ENCODE measurements at places on chromosomes 4 and X.

- no peak for DNase-seq
Observed at GRCh38 chrX:9340598-9341290, 124.1 kb upstream of the TBL1X start.

DNA sequence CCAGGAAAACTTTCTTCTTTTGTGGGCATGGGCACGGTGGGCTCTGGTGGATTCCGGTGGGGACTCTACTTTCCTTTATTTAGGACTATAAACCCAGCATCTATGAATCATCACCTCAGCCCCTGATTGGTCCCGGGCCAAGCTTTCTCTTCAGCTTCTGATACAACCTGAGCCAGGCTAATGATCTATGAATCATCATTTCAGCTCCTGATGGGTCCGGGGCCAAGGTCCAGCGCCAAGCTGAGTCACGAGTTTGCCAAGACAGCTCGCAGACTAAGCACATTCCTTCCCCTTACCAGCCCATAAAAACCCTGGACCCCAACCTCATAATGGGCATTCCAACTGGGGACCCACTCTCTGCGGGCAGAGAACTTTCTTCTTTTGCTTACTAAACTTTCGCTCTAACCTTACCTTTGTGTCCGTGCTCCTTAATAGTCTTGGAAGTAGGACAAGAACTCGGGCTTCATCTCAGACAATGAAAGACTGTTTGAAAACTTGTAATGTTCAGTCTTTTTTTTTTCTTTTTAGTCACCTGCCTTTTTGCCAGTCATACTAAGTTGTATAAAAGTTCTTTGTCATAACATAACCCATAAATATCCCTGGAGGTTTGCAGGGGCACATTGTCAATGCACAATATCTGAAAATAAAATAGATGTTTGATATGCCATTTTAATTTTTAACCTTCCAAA lies 904.9 kb upstream of the EPHA5 start:
- no peak for DNase-seq

GRCh38 chr4:96356591-96357370 lies 516.9 kb downstream of the PDHA2 start:
- no peak for DNase-seq

GRCh38 chrX:77453190-77453589 lies 6.0 kb downstream of the FGF16 start:
- no peak for DNase-seq

- DNase-seq = no peak
Observed at GRCh38 chrX:47222751-47223350, 4.4 kb downstream of the CDK16 start.

DNA sequence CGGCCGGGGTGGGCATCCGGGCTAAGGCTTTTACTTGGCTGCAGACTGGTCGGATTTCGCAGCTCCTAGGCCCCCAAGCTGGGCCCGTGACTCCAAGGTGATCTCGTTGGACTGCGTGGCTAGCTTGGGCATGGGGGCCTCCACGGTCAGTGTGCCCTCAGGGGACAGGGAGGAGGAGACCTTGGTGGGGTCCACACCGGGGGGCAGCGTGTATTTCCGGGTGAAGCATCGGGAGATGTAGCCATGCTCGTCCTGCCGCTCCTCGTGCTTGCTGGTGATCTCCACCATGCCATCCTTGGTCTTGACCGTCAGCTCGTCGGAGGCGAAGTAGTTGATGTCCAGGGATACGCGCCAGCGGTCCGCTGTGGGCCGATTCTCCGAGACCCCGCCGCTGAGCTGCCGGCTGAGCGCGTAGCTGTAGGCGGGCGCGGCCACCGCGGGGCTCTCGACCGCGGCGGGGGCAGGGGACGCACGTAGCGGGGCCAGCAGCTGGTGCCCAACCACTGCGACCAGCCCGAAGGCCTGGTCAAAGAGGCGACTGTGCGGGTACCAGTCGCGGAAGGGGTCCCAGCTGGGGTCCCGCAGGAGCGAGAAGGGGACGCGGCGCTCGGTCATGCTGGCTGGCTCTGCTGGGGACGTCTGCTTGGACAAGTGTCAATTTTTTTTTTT lies 881 bp upstream of the CACNA1F start:
- DNase-seq = no peak

GRCh38 chrX:16033331-16033730 lies 90.0 kb upstream of the GRPR start:
- DNase-seq = no peak

- DNase-seq = no peak
Observed at GRCh38 chrX:38081909-38082308, 75.6 kb downstream of the SYTL5 start.

DNA sequence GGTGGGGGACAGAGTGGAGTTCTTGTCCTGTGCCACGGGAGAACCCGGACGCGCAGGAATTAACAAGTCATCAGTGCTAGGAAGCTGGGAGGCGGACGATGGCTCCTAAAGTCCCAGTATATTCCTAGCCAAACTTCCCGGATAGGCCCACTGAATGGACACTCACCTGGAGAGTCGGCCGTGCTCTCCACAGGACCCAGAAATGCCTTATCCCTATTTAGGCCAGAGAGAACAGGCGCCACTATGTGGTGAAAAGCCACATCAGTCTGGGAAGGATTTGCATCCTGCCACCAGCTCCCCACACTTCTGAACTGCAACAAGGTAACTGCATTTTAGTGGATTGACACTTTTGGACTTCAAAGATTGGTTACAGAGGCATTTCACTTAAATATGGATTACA lies 1.1 kb downstream of the CFAP299 start:
- no peak for DNase-seq

- DNase-seq = no peak
Observed at GRCh38 chrX:93932471-93933220, 258.6 kb downstream of the FAM133A start.

- no peak for DNase-seq
Observed at GRCh38 chrX:30568136-30568535, 9.4 kb downstream of the TASL start.

GRCh38 chr4:124095621-124096020 lies 616.9 kb downstream of the ANKRD50 start:
- no peak for DNase-seq

DNA sequence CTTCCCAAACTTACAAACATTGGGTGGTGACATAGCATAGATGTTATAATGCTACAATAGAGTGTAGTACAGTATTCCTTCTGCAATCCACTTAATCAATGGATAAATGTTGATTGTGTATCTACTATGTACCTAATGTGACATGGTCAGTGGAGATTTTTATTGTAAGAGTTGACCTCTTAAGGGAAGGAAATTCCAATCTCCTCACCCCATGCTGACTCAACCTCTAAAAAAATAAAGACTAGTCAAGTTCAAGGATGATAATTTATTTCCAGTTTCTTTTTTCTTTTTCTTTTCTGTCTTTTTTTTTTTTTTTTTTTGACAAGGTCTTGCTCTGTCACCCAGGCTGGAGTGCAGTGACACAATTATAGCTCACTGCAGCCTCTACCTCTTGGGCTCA lies 206.5 kb upstream of the STS start:
- no peak for DNase-seq

DNA sequence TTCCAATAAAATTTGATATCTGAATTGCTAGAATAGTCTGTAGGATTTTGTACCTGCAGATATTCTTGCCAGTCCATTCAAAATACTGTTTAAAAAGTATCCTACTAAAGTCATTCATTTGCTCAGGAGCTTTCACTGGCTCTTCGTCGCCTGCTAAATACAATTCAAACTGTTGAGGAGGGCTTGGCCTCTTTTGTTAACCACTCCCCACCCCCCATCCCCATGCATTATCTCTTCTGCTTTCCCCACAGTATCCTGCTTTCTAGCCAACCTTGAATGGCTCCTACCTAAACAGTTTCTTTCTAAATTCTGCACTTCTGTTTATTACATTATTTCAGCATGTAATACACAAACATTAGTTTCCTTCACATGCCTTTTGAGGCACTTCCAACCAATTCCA lies 230.8 kb downstream of the CPE start:
- DNase-seq = no peak

DNA sequence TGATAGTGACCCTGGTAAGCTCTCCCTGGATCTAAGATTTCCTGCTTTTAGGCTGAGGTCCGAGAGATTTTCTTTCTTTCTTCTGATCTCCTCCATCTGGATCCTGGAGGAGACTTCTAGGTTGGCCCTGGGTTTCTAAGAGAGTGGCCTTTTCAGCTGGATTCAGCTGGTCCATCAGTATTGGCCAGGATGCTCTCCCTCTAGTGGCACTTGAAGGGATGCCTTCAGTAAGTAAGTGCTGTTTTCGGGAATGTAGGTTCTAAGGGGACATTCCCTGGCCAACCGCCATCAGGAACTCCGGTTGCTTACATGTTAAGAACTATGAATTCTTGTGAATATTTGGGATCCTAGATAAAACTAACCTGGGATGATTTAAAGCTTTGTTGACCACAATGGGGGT lies 56.9 kb downstream of the SERTM2 start:
- DNase-seq = no peak

- no peak for DNase-seq
Observed at GRCh38 chr4:52507774-52508173, 151.3 kb downstream of the USP46 start.
